Esophagus mucosa (tissue), 1 donor: ENCODE measurements at places on chromosomes 2 and 18. TPM values are rescaled to one million over a fixed set of nuclear protein-coding genes. Genes with fewer than 3 reads are reported as not detected.
A peak's percentile ranks its signal among the peaks of the same experiment; 100 is the strongest.

Gene SERPINB4
- 418 TPM for total RNA-seq

Gene TET3
- 18.8 TPM for total RNA-seq

Gene IL37
- total RNA-seq, result not detected

Gene CNTNAP5
- total RNA-seq, result not detected

Gene EPHA4
- 16.9 TPM for total RNA-seq

Gene EMILIN1
- 3.0 TPM for total RNA-seq

Gene GRP
- not detected for total RNA-seq

DNA sequence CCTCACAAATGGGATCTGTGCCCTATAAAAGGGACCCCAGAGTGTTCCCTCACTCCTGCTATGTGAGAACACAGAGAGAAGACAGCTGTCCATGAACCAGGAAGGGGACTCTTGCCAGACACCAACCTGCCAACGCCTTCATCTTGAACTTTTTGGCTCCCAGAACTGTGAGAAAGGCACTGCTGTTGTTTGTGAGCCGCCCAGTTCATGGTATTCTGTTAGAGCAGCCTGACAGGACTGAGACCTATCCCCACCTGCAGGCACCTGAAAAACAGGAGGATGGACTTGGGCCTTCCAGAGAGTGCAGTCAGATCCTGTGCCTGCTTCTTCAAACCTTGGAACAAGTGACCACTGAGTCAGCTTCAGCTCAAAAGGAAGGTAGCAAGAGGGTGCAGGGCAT is 51.4 kb downstream of the CRACDL start:
- ATAC-seq, result peak; percentile 70

GRCh38 chr2:240215676-240216051 is 75.2 kb upstream of the OTOS start:
- no peak for ATAC-seq

DNA sequence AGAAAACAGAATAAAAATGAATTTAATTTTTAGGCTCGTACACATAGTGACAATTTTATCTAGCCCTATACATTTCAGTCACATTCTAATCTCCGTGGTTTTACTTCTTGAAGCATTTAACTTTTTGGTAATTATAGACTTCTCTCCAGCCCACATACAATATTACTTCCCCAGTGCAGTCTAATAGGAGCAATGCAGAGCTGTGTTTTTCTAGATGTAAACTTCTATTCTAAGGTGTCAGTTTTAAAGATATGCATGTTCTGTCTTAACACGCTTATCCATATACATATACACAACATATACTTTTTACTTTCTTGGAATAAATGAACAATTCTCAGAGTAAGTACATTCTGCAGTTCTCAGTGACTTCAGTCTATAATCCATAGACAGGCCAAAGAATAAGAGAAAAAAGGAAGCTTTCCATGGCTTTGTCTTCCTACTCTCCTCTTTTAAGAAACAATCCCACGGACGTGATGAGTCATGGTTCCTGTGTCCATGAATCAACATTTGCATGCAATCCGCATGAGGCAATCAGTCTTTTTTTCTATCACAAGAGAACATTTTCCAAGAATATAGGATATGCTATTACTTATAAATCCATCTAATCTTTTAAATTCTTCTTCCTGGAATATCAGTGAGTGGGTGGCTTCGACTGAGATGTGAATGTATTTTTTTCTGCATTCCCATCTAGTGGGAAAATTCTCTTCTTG is 42.8 kb downstream of the CCDC102B start:
- peak; percentile 67 for ATAC-seq

DNA sequence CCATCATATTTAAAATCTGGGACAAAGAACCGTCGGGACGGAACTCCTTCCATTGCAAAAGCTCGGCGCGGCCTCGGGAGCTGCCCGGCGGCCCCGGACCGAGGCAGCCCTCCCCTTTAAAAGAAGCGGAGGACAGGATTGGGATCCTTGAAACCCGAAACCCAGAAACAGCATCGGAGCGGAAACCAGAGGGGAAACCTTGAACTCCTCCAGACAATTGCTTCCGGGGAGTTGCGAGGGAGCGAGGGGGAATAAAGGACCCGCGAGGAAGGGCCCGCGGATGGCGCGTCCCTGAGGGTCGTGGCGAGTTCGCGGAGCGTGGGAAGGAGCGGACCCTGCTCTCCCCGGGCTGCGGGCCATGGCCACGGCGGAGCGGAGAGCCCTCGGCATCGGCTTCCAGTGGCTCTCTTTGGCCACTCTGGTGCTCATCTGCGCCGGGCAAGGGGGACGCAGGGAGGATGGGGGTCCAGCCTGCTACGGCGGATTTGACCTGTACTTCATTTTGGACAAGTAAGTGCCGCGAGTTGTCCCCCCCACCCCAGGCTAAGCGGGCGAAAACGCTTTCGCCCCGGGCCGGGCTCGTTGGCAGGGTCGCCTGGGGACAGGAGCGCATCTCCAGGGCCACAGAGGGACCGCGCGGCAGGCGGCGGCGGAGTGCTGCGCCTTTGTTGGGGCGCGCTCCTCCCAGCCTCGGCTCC is at the start of gene ANTXR1:
ANTXR1 (plus strand) TSS at position 38 of the 698 bp plus-strand sequence; CDS start at position 359, 321 bp downstream.
- ATAC-seq, result peak; percentile 53

DNA sequence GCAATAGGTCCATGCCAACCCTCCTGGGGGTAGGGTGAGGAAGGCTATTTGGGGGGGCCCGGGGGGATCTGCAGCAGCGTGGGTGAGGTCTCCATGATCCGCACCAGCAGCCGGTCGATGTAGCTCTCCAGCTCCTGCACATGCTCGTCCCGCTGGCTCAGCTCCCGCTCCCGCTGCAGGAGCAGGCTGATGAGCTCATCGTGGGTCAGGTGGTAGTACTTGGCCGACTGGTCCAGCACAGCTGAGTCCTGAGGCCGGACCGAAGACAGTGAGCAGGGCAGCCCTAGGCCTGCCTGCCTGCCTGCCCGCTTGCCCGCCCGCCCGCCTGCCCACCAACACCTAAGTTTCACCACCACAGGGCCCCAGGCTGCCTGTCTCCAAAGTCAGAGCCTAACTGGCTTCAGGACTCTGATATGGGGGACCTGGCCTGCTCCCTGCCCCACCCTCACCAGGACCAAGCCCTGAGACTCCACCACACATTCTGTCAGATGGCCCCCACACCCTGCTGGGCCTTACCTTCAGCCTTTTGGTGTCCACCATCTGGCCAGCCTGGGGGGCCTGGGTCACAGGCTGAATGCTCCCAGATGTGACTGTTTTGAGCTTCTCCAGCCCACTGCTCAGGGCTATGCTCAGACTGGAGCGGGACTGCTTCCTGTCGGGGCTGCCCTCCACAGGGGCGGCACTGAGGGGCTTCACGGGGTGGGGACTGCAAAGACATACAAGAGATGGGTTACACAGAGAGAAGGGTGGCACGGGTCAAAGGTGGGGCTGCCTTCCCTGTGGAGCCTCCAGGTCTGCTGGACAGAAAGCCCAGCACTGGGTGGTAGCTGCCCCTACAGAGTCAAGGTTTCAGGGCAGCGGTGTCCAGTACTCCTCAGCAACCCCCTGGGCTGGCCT is 4.2 kb upstream of the SFXN5 start:
- ATAC-seq, result peak; percentile 36

DNA sequence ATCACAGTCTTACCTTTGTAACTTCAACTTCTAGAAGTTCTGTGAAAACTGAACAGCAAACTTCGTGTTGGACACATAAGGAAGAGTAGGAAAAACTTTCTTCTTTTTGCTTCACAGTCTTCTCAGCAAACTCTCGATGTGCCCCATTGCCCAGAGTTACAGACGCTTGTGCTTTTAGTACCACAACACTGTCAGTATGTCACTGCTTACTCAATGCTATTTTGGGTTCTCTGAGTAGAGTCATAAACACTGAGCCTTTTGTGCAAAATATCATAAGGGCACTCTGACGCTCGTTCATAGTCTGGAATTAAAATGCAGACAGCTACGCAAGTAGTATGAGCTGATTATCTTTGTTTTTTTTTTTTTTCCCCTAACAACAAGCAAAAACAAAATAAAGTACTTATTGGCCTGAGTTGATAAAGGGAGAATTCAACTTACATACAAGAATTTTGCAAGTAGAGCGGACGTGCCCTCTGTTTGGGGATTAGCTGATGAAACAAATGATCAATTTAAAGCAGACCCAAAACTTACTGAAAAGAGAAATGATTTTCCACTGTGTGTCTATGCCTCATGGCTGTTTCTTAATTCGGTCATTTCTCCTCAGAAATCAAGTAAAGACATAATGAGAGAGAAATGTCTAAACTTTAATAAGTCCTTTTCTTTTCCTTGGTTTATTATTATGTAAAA is at the start of gene CDH19:
CDH19 (minus strand) TSS at position 150 of the 687 bp plus-strand sequence. CDS start 31,886 bp downstream, outside the sequence.
- no peak for ATAC-seq

GRCh38 chr2:172089005-172089504 is 3.7 kb downstream of the DLX1 start:
- no peak for ATAC-seq

GRCh38 chr2:32061430-32061829 is 1.9 kb upstream of the SPAST start:
- ATAC-seq, result no peak

- no peak for ATAC-seq
Measured at GRCh38 chr2:71688530-71688929, 235.2 kb downstream of the DYSF start.

DNA sequence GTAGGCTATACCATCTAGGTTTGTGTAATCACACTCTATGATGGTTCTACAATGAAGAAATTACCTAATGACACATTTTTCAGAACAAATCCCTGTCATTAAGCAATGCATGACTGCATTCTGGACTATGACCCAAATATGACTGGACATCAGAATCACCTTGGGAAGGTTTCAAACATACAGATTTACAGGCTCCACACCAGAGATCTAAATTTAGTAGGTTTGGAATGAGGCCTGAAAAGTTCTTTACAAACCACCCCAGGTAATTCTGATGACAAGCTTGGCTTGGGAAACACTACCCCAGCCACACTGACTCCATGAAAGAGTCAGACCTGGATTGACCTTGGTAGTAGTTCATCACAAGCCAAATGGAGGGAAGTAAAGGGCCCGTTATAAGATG is 52.2 kb upstream of the NFE2L2 start:
- no peak for ATAC-seq

DNA sequence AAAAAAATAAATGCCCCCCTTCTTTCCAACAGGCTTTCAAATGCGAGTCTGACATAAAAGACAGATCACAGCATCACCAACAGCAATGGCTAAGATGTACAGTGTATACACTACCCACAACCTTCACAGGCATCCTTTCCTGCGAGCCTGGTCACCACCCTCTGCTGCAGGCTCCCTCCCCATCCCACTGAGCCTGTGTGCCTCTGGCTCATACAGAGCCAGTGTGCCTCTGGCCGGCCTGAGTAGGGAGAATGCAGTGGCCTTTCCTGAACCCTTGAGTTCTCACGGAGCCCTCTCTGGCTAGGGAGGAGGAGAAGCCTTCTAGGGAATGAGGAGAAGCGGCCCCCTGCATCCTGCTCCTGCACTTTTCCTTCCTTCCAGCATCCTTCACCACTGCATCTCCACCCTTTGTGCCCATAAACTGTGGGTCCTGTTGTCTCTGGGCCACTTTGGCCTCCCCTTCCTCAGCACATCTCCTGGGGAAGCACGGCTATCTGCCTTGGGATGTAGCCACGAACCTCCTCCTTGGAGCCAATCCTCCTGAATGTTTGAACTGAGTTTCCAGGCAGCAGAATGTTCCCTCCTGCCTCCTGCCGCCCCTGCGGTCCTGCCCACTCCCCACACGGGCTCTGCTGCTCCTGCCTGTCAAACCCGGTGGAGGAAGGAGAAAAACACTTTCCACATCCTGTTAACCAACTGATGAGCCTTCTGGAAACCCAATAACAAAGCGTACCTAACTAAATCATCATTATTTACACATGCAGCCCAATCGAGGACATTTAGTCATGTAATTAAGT is 22.5 kb downstream of the GYPC start:
- no peak for ATAC-seq

GRCh38 chr18:26407736-26408601 is 140.4 kb downstream of the KCTD1 start:
- ATAC-seq, result peak; percentile 91

DNA sequence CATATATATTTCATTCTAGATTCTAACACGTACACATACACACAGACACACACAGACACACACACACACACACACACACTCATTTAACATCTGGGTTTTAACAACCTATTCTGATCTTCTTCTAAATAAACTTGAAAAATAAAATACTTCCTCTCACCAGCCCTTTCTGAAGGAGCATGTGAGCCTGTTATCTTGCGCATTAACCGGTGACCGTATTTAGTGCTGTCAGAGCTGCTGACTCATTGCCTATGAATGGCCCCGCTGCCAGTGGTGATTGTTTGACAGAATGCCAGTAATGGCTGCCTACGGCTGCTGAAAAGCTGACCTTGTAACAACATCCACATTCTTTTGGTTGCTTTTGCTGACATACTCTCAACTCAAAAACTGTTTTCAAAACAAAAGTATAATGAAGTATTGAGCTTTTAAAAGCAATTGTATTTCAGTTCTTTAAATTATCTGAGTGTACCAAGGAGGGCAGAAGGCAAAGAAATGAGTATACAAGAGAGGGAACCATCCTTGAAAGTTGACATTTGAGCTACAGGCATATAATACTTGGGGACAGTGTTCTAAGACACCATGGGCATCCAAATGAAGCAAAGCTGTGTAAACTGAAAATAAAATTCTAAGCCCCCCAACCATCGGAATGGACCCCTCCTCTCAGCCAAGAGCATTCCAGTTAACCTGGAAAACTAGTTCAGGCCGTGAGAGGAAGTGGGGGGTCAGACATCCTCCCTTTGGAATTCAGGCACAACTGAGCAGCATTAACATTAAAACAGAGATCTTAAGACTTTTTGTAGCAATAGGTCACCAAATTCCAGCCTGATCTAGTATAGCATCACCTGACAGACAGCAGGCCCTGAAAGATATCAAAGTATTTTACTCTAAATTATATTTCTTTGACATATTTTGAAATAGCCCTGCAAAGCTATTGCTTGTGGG is 50.2 kb upstream of the DTNA start:
- peak; percentile 59 for ATAC-seq

DNA sequence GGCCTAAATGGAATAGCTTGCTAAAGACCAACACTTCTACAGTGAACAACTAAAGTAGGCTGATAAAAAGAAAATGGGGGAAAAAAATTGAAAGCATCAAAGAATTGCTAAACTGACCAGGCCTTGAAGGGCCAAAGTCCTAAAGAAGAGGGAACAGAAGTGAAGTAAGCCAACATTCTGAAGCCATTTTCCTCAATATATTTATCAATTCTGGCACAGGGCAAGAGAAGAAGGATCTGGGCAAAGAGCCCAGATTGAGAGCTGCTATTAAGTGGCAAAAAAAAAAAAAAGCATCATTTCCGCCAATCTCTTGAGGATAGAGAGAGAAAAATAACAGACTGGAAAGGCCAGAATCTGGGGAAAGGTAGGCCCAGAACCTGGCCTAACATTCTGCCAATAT is 25.7 kb downstream of the FANCL start:
- no peak for ATAC-seq

- no peak for ATAC-seq
Measured at GRCh38 chr2:113075030-113075429, 7.3 kb downstream of the IL1F10 start.

DNA sequence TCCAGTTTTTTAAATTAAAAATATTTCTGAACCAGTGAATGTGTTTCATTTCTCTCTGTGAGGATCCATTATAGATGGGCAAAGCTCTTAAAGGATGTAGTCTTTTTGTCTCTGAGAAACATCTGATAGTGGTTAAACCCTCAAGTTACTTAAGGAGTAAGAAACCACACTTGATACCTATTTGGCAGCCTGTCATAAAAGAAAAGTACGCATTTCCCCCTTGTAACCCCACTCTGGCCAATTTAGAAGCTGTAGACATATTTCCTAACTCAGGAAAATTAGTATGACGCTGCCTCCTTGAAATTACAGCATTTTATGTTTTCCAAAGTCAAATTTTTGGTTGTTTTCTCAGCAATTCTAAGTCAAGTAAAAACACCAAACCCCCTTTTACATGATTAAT is 2.0 kb downstream of the STAT4 start:
- ATAC-seq, result no peak
